ENCODE measurements at places on chromosomes 16 and 17.
A peak's percentile ranks its signal among the peaks of the same experiment; 100 is the strongest.

DNA sequence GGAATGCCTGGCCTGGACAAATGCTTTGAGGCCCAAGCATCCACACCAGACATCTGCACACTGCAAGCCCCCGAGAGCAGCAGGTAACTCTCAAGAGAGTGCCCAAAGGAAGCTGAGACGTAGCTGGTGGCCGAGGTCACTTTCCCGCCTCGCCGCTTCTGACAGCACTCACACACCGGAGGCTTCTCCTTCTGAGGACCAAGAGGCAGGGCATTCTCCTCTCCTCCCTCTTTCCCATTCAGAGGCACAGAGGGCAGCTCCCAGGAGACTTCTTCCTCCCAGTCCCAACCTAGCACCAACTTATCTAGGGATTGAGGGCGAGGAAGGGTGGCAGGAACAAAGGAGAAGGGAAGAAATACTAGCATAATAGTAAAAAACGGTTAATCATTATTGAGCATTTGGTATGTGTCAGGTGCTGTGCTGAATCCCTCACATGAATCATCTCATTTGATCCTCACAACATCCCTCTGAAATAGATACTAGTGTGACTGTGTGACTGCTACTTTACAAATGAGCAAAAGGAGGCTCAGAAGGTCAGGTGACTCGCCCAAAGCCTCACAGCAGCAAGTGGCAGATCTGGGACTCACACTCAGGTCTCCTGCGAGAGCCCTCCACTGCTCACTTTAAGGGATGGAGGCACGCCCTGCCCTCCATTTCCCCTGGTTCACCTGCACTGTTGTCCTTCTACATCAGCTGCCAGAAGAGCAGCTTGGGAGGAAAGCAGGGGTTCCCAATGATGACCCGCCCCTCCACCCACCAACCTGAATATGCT is 41.8 kb downstream of the MYO18A start:
- DNase-seq = no peak

DNA sequence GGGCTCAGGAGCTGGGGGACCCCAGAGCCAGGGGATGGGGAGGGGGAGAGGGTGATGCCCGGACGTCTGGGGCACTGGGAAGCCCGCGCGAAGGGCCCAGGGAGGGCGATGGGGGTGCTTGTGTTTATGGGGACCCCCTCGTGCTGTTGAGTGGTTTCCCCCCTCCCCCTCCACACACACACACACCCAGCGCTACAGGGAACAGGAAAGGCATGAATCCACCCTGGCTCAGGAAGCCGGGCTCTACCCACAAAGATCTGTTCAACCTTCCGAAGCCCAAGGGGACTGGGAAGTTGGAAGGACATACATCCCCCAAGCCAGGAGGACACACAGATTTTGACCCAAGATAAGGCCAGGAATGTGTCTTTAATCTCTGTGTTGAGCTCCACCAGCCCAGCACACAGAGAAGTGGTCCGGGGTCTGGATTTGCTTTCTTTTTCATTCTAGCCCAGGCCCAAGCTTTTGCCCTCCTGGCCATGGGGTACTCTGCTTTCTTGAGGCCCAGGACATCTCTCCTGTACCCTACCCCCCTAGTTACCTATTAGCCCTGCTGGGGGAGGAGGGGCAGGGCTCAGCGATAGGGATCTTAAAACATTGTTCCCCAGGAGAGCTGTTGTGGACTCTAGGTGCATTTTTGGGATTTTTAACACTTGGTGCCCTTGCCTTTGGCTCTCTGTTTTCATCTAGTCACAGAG is 1.2 kb downstream of the UBALD2 start:
- DNase-seq = no peak

DNA sequence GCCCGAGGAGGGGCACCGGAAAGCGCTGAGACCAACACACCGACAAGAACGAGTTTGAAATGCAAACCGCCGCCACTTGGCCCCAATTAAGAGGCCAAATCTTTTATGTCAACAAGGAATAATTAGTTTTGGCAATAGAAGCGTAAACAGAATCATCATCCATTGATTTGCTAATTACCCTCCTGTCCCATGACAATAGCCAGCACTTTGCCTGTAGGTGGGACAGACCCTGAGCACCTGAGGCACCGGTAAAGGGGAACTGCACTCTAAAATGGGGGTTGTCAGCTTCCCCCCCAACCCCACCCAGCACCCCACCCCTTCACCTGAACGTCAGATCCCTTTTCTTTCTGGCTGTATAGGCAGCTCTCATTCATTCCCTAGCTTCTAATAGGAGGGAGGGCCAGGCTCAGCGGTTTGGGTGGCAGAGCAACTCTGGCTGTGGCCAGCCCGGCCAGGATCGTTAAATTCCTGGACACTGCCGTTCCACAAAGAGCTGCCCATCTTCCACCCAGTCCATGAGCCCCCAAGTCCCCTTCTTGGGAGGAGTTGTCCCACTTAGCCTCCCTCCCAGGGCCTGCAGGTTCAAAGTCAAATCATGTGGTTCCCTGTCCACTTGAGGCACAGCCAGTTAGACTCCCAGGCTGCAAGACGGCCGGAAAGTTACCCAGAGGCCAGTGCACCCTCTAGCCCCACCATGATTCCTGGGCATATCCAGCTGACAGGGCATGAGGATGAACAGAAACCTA is 45.8 kb downstream of the WNT3 start:
- no peak for DNase-seq

DNA sequence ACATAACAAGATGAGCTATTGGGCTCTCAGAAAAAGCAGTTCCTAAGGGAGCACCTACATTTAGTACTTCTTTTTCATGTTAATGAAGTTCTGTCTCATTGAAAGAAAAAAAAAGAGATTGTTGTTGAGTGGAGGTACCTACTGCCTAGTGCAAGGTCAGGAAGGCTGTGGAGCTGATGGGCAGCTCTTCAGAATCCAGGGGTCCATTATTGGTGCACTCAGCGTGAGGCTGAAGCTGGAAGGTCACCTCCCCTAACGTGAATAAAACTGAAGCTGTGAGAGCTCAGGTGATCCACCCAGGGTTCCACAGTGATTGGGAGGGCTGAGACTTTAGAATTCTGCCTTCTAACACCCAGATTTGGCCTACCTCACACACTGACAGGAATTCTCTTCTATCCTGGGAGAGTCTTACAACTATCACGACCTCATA is 153.9 kb upstream of the TBX2 start:
- no peak for DNase-seq

DNA sequence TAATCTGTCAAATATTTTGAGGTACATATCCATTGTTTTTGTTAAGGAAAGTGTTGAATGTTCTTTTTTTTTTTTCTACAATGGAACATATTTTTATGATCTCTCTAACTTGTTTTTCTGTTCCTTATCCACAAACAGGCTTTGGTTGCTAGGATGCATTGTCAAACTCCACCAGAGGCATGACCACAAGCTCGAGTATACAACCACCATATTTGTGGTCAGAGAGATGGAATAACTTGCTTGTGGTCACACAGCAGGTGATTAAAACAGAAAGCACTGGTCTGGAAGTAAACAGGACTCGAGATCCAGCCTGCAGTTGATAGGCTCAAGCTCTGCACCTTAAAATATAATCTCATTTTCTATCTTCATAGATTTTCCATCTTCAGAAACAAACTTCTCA is 105.8 kb upstream of the ADAMTS18 start:
- DNase-seq = peak; percentile 80

DNA sequence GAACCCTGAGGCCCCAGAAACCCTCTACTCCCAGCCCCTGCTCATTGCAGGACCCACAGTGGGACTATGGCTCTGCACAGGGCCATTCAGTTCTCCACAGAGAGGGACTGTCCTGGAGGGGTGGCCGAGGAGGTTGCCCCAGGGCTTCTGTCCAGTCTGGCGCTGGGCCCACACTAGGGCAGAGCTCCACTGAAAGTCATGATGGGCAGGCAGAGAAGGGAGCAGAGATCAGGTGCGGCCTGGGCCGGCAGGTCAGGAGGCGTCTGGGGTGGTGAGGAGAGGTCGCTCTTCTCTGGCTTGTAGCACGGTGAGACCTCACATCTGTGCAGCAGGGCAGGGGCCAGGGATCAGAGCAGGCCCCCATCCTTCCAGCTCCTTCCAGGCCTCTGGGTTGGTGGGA is 13.0 kb upstream of the PIK3R6 start:
- no peak for DNase-seq

DNA sequence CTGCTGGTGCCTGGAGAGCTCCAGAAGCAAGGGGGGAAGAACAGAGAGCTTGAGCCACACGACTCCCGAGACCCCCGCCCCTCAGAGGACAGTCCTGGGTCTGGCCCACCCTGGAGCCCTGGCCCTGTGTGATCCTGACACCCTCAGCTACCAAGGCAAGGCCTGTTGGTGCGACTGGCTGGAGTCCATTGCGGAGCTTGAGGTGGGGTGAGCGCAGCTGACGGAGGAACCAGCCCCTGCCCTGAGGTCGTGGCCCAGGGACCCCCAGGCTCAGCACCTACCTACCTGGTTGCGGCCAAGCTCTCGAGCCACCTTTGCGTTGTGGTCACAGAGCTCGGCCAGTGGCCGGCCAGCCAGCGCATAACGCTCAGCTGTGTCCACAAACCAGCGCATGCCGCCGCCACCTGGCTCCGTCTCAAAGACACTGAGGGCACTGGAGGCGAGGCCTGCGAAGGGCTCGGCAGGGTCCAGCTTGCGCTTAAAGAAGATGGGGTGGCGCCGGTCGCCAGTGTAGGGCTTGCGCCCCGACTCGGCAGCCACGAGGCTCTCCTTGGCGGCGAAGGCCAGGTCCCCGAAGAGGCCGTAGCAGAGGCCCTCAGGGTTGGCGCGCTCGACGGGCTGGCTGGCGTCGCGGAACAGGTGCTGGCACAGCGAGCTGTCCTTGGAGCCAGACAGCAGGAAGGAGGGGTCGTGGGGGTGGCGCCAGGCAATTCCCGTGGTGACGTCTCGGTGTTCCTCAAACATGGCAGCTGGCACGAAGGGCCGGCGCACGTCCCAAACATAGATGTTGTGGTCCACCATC is 2.5 kb upstream of the JMJD8 start:
- no peak for DNase-seq

- no peak for DNase-seq
These were observed 2.8 kb downstream of the CAPN15 start for GRCh38 chr16:530111-530817.

DNA sequence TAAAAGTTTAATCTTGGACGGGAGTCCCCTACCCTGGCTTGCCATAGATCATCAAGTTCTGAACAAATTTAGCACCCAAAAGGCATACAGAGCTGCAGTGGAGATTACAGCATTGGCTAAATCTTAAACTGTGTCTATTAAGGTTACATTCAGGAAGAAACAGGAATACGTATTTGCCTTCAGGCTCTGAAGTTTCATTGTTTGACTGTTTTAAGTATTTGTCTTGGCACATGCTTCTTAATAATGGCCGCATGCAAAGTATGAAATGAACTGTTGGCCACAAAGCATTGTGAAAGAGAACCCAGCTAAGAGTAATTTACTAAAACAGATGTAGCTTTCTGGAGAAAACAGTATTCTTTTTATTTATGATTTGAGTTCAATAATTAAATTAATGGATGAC is 63.9 kb upstream of the CNEP1R1 start:
- no peak for DNase-seq

- DNase-seq = no peak
These were observed 1.5 kb upstream of the FTSJ3 start for GRCh38 chr17:63828936-63829335.

GRCh38 chr16:72013888-72014581 is 5.5 kb downstream of the DHODH start:
- DNase-seq = no peak

DNA sequence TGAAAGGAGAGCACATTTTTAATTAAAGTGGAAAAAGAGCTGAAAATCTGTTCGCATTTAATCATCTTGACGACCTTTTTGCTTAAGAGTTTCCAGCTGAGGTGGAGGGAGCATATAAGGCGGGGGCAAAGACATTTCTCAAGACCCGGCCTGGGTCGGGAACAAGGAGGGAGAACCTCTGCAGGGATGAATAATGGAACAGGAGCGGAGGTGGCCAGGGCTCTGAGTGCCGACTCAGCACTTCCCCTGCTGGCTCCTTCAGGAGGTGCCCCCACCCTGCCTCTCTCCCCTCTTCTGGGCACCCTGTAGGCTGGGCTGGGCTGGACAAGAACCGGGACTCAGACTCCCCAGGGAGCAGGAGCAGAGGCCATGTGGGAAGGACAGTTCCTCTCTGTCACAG is 7.9 kb upstream of the NGFR start:
- DNase-seq = no peak

GRCh38 chr17:41734139-41734948 is at the start of gene HAP1:
Gene HAP1 (minus strand): TSS chr17:41734643. CDS start chr17:41734634, 9 bp downstream.
- DNase-seq = peak; percentile 35

- DNase-seq = peak; percentile 35
These were observed 129.4 kb upstream of the SEC14L1 start for GRCh38 chr17:77011173-77012011.

- DNase-seq = no peak
These were observed 14.2 kb upstream of the ADCY7 start for GRCh38 chr16:50252082-50252611.

DNA sequence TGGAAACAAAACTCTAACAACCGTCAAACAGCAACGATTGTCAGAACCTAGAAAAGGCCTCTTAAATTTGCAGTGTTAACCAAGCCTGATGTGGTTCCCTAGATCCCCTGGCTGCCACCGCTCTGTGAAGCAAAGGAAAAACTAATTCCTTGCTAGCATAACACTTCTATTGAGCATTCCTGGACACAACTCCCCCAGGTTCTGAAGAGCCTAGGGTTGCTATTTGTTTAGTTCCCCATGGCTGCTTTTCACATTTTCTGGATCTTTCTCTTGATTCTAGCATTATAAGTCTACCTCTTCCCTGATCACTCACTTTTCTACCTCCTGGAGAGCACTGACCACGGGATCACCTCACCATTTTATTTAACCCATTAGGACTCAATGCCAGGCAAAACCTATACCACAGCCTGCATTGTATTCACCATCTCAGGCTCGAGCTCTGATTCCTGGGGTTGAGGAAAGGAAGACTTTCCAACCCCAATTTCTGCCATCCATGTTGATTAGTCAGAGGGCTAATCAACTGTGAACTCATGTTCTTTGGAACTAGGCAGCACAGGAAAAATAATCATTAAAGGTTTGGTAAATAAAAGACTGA is 692 bp upstream of the KCNJ16 start:
- no peak for DNase-seq

GRCh38 chr17:40417258-40417608 is 463 bp downstream of the TOP2A start:
- DNase-seq = no peak

DNA sequence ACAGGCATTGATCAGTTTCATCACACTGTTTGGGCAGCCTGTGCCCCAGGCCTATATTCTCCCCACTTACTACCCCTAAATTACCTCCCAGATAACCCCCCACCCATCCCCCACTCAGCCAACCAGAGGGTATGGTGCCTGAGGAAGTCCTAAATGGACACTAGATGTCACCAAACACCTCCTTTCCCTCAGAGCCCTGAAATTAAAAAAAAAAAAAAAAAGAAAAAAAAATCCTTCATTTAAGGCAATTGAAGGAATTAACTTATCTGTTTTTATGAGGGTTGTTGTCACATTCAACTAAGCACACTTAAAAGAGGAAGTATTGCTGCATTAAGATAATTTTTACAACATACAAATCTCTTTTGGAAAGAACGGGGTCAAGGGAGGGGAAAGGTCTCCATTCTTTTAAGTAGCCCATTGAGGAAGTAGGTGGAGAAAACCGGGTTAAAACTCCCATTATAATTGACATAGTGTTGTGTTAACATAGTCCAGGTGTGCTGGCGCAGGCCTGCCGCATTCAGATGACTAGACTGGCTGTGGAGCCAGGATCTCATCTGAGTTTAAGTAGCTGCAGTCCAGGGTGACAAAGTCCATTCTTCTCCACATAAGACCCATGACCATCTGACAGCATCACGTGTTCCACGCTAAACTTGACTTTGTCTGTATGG is 46.3 kb downstream of the SNX11 start:
- peak; percentile 77 for DNase-seq

Measured in AG08395 (cell line).